ENCODE measurements at places on chromosomes 7 and 10. TPM values are rescaled to one million over a fixed set of nuclear protein-coding genes. Genes with fewer than 3 reads are reported as not detected.

Gene ASB13
- polyA plus RNA-seq: 95.1 TPM

Gene TMEM270
- not detected for polyA plus RNA-seq

Gene CNNM2
- 11.8 TPM for polyA plus RNA-seq

Gene CXCL12
- polyA plus RNA-seq: 111 TPM

Gene MAGI2
- 4.4 TPM for polyA plus RNA-seq
